BE2C (cell line): ENCODE measurements at places on chromosomes 2 and 18.

DNA sequence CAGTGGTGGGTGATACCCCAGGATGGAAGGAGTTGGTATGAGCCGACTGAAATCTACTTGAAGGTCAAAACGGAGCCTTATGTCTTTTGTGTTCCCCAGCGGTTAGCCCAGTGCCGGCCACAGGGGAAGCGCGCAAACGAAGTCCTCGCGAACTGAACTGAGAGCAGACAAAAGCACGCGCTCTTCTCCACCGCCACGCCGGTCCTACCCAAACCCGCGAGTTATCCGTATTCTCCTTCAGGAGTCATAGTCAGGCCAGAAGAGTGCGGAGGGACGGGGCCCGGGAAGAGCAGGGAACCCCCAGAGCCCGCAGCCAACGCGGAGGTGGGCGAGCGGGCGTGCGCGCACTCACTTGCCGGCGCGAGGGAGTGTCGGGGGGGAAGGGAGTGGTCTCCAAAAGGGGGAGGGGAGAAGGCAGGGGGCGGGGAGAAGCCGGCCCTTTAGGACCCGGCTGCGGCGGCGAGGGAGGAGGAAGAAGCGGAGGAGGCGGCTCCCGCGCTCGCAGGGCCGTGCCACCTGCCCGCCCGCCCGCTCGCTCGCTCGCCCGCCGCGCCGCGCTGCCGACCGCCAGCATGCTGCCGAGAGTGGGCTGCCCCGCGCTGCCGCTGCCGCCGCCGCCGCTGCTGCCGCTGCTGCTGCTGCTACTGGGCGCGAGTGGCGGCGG lies at the start of gene IGFBP2:
IGFBP2 (plus strand) TSS at position 469 of the 664 bp plus-strand sequence; CDS start at position 573, 104 bp downstream.
- DNase-seq, result peak; percentile 90

DNA sequence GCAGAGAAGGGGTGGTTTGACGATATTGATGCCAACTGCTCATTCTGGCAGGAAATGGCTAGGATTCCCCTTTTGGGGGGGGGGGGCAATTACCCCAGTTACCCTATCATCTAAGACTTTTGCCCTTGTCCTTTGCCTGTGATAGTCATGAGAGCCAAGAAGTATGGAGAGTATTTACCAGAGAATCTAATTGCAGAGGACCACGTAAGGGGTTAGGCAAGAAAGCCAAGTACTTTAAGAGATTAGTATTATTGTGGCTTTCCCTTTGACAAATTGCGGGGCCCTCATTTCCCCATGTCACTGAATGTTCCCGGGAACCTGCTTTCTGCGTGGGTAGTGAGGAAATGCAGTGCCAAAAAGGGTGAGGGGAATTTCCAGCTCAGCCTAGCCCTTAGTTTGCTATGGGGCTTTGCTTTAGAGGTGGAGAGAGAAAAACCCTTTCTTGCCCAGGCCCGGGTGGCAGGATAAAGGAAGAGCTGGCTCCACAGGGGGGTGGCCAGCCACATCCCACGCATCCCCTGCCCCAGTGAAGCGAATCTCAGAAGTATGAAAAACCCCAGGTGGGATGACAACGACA lies 1.5 kb downstream of the AQP4 start:
- DNase-seq, result no peak

- DNase-seq, result peak; percentile 45
These were observed at the start of gene CDH7 for GRCh38 chr18:65750389-65751154. Gene CDH7, plus strand, starts transcription at chr18:65751012. Its CDS starts 11,831 bp downstream, at chr18:65762843.

GRCh38 chr2:156219491-156220100 lies 112.9 kb downstream of the NR4A2 start:
- no peak for DNase-seq

DNA sequence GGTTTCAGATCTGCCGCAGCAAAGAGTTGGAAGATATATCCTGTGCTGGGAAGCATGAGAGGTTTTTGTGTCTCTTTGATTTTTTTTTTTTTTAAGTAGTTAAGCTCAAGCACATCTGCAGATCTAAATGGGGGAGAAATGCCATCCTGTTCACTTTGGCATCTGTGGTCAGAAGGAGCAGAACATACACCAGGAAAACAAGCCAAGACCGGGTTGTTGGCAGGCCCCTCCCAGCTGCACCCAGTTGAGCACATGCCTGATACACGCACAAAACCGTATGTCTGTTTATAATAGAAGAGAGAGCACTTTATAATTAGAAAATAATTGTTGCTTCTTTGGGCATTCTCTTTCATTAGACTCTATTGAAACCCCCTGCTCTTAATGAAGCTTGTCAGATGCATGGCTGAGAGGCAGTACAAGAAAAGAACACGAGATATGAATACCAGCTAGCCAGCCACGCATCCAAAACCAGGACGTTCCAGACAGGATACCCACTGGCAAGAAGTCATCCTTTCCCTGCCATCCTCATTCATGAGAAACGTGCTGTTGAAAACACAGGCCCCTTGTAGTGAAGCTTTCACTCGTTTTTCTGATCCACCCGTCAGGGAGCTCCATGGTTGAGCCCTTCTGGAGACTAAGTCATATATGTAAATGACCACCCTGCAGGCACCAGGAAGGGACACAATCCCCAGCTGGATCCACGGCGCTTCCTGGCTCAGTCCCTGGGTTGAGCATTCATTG lies 152.2 kb downstream of the ALPK2 start:
- no peak for DNase-seq

GRCh38 chr18:22194151-22194598 lies 24.8 kb downstream of the GATA6 start:
- DNase-seq, result peak; percentile 18

GRCh38 chr2:191302459-191303139 lies 57.4 kb downstream of the MYO1B start:
- peak; percentile 26 for DNase-seq

DNA sequence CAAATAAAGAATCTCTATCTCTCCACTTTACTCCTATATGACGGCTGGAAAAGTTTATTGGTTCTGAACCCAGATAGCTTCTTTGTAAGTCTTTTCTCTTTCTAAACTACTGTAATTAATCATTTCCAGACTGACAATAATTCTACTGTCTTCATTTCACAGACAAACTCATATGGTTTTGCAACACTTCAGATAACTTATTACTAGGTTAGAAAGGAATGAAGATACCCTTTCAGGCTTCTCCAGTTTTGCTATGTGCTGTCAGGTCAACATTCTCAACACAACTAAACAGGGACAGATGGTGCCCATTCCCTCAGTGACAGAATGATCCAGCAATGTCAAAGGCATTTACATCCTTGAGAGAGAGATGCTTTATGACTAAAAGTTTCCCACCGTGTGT lies 198.5 kb upstream of the ITGA4 start:
- no peak for DNase-seq

- DNase-seq, result no peak
These were observed 26.5 kb downstream of the EIF4E2 start for GRCh38 chr2:232576995-232577394.

GRCh38 chr2:213238753-213239495 lies 45.3 kb upstream of the SPAG16 start:
- DNase-seq, result no peak

DNA sequence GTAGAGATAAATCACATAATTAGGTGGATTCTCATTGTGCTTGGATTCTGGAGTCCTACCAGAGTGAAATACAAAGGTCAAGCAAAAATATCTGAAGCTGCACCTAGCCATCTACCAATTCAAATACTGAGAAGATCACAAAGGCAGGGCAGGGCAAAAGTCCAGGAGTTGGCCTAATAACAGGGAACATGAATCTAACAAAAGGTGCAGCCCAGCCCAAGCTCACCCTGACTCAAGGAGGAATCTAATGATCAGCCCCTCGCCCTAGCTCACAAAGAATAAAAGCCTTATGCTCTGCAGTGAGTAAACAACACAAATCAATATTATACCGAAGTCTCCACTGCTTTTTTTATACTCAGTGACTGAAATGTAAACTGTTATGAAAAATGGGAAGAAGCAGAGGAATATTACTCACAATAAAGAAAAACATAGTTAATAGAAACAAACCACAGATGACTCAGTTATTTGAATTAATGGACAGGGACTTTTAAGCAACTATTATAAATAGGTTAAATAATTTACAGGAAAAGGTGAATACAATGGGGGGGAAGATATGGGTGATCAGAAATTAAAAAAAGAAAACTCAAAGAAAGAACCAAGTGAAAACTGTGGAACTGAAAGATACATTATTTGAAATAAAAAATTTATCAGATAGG lies 49.5 kb downstream of the ANTXR1 start:
- DNase-seq, result no peak

- no peak for DNase-seq
These were observed 91.7 kb downstream of the SESTD1 start for GRCh38 chr2:179172894-179173293.

- DNase-seq, result no peak
These were observed 64.8 kb upstream of the EML6 start for GRCh38 chr2:54658564-54659071.

DNA sequence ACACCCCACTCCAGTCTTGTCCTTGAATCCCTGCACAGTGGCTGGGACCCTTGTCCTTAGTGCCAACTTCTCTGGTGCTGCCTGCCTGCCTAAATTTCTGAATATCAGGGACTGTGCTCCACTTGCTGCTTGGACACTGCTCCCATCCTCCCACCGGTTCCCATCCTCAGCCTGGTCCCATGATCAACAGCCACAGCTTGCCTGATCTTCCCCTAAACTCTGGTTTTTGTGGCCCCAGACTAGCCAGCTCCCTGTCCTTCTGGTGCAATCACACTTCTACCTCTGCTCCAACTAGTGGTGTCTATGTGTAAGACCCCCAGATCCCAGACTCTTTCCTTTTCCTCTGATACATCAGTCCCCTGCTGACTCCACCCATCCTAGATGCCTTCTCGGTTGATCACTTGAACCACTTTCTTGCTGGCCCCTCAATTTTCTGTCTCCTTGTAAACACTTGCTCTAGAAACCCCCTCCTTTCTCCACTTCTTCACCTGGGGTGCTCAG lies 37.2 kb upstream of the POLE4 start:
- DNase-seq, result no peak

- DNase-seq, result peak; percentile 63
These were observed 78.6 kb downstream of the SATB2 start for GRCh38 chr2:199378948-199379650.

DNA sequence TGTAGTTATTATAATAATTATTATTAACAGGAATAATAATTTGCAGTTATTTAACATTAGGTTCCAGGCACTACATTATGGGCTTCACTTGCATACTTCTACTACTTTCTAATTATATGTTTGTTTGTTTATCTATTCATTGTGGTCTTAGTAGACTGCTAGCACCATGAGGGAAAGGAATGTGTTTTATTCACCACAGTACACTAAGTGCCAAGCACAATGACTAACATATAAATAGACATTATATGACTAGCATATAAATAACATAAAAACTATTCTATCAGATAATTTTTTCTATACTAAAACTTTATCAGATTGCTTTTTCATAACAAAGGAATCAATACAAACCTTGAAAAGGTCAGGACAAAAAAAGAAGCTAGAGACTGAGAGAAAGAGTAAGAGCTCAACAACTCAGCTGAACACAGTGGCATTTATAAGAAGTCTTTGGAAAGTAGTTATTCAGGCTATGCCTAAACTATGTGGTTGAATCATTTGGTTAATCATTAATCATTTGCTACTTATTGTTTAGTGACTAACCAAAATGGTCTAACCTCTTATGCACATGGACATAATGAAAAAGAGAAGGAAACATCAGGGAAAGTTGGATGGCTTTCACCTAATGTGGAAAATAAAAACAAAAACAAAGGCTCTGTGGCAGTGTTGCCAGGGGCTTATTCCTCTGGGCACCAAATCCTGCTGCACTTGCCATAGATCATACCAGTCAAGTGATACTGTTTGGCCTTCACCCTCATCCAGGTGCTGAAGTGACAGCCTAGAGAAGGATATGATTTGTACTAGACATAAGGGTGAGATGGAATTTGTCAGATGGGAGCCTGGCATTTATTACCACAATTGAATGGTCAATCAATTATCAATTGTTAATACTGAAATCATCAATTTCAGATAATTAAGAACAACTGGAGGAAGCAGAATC lies 174.9 kb downstream of the ETAA1 start:
- no peak for DNase-seq

- no peak for DNase-seq
These were observed 112.2 kb downstream of the GALNT3 start for GRCh38 chr2:165681841-165682240.

GRCh38 chr2:219418155-219419011 lies at the start of gene DES:
Gene DES, plus strand, starts transcription at chr2:219418377. Its CDS starts 86 bp downstream, at chr2:219418463.
- no peak for DNase-seq

- DNase-seq, result no peak
These were observed 44.2 kb downstream of the WDPCP start for GRCh38 chr2:63544017-63544627.

- no peak for DNase-seq
These were observed 339.5 kb downstream of the TXNL1 start for GRCh38 chr18:56298935-56299334.

DNA sequence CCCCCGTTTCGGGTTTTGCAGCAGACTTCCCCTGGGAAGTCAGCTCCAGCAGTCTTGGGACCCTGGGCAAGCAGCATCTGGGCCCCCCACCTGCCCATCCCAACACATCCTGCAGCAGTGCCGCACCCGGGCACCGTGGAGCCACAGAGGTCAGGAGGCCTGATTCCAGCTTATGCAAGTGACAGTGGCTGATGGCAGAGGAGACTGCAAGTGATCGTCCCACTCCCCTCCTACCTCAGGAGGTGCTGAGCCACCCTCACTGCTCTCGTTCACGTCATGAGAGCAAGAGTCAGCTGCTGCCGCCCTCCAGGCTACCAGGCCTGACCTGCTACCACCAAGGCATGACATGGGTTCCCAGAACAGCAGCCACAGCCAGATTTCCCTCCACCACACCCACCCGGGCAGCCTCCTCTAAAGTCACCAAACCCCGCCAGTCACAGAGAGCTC lies 18.2 kb downstream of the COX7A2L start:
- DNase-seq, result no peak

DNA sequence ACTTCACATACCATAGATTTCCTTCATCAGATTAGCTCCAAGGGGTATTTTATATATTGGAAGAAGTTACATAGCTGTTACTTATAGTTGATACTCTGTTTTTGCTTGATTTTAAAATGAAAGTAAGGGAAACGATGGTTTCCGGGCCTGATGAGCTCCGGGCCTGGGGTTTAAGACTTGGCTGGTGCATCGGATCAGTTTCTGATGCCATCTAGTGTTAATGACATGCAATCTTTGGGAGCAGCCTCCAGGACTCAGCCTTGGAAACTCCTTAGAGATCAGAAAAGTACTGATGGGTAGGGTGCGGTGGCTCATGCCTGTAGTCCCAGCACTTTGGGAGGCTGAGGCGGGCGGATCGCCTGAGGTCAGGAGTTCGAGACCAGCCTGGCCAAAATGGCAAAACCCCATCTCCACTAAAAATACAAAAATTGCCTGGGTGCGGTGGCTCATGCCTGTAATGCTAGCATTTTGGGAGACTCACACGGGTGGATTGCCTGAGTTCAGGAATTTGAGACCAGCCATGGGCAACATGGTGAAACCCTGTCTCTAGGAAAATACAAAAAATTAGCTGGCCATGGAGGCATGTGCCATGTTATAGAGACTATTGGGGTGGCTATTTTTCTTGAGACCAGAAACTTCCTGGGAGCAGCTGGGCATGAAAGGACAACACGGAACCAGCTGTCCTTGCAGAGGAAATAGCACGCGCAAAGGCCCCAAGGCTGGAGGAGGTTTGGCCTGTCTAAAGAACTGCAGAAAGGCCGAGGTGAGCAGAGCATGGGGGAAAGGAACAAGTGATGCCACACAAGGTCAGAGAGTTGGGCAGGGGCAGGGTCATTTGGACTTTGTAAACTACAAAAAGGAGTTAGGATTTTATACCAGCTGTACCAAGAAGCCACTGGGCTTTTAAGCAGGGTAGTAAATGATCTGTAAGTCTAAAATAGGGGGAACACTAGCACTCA lies 46.9 kb upstream of the CNOT11 start:
- peak; percentile 30 for DNase-seq

GRCh38 chr2:231068525-231069222 lies 12.0 kb downstream of the PSMD1 start:
- no peak for DNase-seq
